ENCODE measurements at places on chromosomes 3 and 15.
A peak's percentile ranks its signal among the peaks of the same experiment; 100 is the strongest.

DNA sequence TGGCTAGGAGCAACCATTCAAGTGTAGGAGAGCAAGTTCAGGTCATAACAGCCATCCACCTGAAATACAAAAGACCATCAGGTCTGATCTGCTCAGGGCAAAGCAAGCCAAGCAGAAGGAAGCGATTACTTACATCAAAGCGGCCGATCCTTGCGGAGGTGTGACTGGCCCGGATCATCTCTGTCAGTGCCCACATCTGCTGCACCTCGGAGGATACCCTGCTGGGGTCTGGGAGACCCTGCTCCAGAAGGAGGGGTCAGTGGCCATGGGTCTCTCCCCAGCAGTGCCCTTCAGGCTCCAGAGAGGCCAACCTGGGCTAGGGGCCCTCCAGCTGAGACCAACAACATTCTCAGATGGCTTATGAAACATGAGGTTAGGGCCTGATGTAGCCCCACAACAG is 2.5 kb upstream of the AMT start:
- DNase-seq: no peak

DNA sequence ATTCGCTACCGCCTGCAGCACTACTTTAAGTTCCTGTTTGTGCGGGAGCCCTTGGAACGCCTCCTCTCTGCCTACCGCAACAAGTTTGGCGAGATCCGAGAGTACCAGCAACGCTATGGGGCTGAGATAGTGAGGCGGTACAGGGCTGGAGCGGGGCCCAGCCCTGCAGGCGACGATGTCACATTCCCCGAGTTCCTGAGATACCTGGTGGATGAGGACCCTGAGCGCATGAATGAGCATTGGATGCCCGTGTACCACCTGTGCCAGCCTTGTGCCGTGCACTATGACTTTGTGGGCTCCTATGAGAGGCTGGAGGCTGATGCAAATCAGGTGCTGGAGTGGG is 995 bp downstream of the CHST14 start:
- peak; percentile 6 for DNase-seq

GRCh38 chr3:61996366-61996765 is 377.0 kb downstream of the FEZF2 start:
- no peak for DNase-seq

DNA sequence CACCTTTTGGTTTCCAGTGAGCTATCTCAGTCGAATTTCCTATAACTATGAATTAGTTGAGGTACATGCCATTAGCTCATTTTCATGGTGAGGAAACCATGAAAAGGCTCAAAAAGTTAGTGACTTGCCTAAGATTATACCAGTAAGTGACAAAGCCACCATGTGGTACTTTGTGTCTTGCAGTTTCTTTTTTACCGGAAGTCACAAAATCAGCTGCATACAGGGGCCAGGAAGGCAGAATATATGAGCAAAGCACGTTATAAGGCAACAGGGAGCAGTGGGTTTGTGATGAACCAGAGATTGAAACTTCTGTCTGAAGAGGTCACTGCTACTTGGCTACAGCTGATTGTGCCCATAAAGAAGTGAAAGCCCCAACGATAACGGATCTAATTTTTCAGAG is 50.3 kb downstream of the CMTM8 start:
- DNase-seq: no peak

- DNase-seq: no peak
Observed at GRCh38 chr15:82832601-82833361, 23.4 kb downstream of the WHAMM start.

GRCh38 chr15:72535911-72536310 is 61.8 kb downstream of the ARIH1 start:
- DNase-seq: no peak

- DNase-seq: no peak
Observed at GRCh38 chr3:144033240-144033589, 61.6 kb downstream of the DIPK2A start.

All from left renal pelvis (tissue), 4 donors.